Stimulated activated CD8-positive, alpha-beta memory T cell treated with anti-CD3 and anti-CD28 coated beads, Interleukin-15, amount 100 ng/mL, for 24 hours (primary cell): ENCODE measurements at places on chromosomes 1 and 21.

DNA sequence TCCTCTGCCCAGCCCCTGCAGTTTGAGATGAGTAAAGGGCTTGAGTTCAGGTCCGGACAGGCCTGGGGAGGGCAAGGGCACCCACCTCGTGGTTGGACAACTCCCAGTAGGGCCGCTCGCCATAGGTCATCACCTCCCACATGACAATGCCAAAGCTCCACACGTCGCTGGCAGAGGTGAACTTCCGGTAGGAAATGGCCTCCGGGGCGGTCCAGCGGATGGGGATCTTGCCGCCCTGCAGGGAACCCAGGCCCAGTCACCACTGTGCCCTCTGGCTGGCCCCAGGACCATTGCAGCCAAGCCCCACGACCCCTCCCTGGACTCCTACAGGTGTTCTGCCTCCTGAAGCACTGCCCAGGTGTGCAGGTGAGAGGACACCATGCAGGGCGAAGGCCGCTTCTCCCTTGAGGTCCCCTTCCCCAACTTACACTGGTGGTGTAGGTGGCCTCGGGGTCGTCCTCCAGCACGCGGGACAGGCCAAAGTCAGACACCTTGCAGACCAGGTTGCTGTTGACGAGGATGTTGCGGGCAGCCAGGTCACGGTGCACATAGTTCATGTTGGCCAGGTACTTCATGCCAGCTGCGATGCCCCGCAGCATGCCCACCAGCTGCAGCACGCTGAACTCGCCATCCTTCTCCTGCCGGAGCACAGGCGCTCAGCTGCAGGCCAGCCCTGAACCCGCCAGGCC lies 24.1 kb downstream of the EPHA2 start:
- no peak for DNase-seq

DNA sequence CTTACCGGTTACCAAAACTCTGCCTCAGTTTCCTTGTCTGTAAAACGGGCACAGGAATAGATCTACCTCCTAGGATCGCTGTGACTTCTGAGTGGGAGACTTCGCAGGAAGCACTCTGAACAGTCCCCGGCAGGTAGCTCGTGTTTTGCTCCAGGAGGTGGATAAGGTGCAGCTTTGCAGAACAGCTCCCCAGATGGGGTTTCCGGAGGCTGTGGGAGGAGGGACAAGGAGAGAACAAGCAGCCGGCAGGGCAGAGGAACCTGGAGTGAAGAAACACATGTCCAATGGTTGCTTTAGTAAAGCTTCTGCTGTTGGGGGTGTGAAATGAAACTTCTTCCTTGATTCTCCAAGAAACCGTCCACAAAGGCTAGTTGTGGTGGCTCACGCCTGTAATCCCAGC lies 95.5 kb upstream of the TARDBP start:
- no peak for DNase-seq

GRCh38 chr21:31658053-31658452 lies 1.4 kb upstream of the SOD1 start:
- no peak for DNase-seq

DNA sequence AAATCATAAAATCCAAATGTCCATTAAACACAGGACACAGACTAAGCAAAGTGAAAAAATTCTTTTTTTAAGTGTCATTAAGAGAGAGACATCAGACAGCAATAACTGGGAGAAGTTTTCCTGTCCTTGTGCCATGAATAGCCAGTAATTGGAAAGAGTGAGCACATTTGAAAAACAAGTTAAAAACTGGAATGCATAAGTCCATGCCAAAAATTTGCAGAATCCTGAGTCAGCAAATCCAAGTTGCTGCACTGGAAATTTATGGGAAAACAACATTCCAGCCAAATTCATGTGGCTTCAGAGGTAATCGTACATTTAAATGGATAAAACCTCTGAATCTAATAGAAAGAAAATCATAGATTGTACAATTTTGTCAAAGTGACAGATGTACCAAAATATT lies 291.4 kb downstream of the LRRC40 start:
- DNase-seq: no peak

GRCh38 chr1:203632941-203633340 lies 6.3 kb downstream of the ATP2B4 start:
- DNase-seq: no peak

GRCh38 chr21:45076245-45076711 lies 1.9 kb downstream of the ADARB1 start:
- no peak for DNase-seq

DNA sequence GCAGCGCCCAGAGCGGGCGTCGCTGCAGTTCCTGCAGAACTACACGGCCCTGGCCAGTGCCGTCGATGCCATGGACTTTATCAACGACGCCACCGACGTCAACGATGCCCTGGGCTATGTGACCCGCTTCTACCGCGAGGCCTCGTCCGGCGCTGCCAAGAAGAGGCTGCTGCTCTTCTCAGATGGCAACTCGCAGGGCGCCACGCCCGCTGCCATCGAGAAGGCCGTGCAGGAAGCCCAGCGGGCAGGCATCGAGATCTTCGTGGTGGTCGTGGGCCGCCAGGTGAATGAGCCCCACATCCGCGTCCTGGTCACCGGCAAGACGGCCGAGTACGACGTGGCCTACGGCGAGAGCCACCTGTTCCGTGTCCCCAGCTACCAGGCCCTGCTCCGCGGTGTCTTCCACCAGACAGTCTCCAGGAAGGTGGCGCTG lies 22.0 kb downstream of the COL6A1 start:
- no peak for DNase-seq

DNA sequence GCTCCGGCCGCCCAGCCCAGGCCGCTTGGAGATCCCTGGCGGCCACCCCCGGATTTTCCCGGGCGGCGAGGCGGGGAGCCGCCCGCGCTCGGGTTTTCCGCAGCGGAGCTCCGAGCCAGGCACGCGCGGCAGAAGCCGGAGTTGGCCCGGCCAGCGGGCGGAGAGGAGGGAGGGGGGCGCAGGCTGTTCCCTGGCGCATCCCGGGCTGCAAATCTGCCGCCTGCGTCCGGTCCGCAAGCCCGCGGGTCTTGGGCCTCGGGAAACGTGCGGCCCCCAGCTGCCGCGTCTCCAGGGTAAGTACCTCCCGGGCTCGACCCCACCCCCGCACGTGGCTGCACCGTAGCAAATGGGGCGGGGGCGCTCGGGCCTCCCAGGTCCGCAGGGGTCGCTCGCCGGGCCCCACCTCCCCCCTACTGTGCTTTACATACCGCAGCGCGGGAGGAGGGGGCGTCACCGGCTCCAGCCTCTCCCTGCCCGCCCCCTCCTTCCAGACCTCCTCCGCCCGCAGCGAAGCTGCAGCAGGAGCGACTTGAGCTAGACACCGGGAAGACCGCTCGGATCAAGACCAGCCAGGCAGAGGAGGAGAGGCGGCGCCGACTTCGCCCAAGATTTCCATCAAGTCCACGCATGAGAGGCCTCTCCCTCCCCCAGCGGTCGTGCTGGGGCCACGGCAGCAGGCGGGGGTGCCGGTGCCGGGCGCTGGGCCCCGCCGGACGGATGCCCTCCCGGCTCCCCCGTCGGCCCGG lies 1.6 kb downstream of the TMEM200B start:
- DNase-seq: no peak

GRCh38 chr1:32364836-32365235 lies 2.5 kb downstream of the TSSK3 start:
- no peak for DNase-seq

- no peak for DNase-seq
Observed at GRCh38 chr1:71089536-71090270, 8.9 kb upstream of the ZRANB2 start.

- no peak for DNase-seq
Observed at GRCh38 chr1:178627037-178627436, 98.0 kb upstream of the RALGPS2 start.

DNA sequence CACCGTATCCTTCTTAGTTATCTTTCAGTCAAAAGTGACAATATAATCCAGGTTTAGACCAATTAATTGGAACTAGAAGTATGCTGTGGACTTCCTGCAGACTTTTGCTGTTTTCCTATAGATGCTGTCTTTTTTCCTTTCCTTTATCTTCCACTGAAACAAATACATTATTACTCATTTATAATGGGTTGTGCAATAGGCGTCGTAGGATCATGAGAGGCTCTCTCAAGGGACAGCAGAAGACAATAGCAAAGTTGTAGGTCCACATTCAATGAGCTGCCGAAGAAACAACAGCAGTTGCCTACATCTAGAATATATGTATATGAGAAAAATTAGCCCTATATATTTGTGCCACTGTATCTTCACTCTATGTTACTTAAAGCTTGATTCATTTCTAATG lies 371.6 kb downstream of the AMY1C start:
- DNase-seq: no peak

GRCh38 chr1:167929725-167930124 lies 6.8 kb upstream of the DCAF6 start:
- DNase-seq: no peak

DNA sequence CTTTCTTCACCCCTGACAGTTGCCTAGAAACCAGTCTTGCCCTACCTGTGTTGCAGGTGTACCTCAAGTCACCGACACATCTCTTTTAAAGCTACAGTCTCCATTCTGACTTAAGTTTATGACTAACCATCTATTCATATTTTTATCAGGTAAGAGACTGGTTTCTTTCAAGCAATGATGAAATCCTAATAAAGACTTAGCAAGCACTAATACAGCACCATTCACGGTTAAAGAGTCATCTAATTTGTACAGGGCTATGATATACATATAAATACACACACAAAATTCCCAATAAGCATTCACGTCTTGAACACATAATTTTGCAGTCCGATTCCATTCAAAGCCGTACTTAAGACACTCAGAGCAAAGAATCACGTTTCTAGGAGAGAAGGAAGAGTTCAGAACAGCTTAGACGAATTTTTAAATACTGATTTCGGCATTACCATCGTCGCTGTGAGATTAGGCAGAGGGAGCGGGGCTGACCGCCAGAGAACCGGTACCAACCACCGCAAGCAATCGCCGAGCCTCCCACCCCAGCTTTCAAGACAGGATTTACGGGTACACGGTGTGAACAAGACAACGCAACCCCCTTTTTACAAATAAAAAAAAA lies 943 bp downstream of the ERRFI1 start:
- no peak for DNase-seq

DNA sequence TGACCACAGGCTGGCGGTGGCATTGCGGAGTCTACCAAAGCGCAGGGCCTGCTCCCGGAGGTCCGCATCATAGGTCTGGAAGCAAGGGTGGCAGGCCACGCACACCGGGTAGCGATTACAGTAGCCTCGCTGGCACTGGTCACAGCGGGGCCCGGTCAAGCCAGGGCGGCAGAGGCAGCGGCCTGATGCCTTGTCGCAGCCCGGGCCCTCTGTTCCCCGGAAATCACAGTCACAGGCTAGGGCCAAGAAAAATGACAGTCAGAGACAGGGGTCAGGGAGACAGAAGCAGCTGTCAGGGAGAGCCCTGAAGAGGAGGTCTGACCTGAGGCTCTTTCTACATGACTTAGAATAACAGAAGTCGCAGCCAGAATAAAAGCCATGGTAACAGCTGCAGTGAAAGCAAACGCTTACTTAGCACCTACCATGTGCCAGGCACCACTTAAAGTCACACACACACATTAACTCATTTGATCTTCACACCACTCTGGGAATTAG lies 26.4 kb downstream of the LAMB3 start:
- DNase-seq: no peak

- no peak for DNase-seq
Observed at GRCh38 chr1:177170756-177171535, at the start of gene BRINP2. Gene BRINP2, plus strand, starts transcription at chr1:177170958. Its CDS starts 58,919 bp downstream, at chr1:177229877.

- DNase-seq: no peak
Observed at GRCh38 chr1:25017436-25018109, 87.5 kb upstream of the RUNX3 start.

DNA sequence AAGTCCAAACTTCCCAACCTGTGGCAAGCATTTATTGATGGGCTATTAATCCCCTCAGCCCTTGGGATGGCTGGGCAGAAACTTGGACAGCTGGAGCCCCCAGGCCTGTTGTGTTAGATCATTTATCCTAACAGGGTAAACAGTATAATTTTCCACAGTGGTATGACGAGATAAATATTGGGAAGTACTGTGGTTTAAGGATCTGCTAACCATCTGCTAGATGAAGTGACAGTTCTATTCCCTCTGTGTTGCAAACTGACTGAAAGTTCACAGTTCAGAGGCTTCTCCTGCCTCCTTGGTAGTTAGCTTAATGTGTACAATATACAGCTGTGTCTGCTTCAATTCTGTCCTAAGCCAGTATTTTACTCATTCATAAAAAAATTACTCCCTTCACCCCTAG lies 127.5 kb upstream of the CHODL start:
- no peak for DNase-seq

- DNase-seq: no peak
Observed at GRCh38 chr21:32334980-32335531, 36.4 kb downstream of the MRAP start.

DNA sequence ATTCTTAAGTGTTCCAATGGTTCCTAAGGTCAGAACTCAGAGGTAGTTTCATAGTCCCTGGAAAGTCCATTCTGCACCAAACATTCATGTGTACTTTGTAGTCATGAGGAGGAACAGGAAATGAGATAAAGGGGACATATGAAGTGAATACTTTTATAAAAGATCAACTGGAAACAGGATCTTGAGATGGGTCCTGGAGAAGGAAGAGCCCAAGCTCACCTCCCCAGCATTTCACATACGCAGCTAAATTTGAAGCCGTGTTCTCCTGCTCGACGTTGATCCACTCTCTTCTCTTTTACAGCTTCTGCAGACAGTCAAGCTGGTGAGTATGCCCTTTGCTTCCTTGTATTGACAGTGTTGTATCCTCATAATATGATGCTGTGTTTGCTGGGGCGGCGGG lies 429 bp downstream of the FCGR2A start:
- no peak for DNase-seq

- no peak for DNase-seq
Observed at GRCh38 chr1:204466416-204467405, 27.9 kb downstream of the PIK3C2B start.

DNA sequence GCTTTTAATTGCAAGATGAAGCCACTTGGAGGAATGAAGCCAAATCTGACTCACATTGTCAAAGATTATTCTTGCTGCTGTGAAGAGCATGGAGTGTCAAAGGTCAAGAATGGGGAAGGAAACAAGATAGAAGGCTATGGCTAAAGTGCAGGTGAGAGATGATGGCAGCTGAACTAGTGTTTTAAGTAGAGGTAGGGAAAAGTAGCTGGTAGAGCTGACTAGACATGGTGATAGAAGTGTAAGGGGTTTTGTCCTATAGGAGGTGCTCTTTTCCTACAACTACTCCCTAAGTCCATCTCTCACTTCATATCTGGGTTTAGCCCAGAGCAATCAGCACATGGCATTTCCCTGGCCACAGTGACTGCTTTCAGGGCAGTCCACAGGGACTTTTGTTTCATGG lies 11.8 kb downstream of the UBE2T start:
- no peak for DNase-seq

DNA sequence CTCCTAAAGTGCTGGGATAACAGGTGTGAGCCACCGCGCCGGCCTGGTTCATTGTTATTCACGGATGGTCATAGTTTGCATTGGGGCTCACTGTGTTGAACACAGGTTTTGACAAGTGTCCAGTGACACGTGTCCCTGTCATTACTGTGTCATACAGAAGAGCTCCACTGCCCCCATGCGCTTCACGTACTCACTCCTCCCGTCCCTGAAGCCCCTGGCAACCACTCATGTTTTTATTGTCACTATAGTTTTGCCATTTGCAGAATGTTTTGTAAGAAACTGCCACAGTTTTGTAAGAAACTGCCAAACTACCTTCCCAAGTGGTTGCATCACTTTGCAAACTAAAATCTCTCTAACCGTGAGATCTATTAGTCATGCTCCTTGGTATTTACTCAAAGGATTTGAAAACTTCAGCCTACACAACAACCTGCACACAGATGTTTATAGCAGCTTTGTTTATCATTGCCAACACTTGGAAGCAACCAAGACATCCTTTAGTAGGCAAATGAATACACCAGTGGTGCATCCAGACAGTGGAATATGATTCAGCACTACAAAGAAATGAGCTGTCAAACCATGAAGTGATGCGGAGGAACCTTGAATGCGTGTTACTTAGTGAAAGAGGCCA lies 163.2 kb upstream of the COL6A1 start:
- DNase-seq: no peak

GRCh38 chr1:169295425-169295824 lies 72.2 kb downstream of the NME7 start:
- DNase-seq: no peak
